Renal cortical epithelial cell (primary cell): ENCODE measurements at places on chromosomes 7 and 10. TPM values are rescaled to one million over a fixed set of nuclear protein-coding genes. Genes with fewer than 3 reads are reported as not detected.
A peak's percentile ranks its signal among the peaks of the same experiment; 100 is the strongest.

DNA sequence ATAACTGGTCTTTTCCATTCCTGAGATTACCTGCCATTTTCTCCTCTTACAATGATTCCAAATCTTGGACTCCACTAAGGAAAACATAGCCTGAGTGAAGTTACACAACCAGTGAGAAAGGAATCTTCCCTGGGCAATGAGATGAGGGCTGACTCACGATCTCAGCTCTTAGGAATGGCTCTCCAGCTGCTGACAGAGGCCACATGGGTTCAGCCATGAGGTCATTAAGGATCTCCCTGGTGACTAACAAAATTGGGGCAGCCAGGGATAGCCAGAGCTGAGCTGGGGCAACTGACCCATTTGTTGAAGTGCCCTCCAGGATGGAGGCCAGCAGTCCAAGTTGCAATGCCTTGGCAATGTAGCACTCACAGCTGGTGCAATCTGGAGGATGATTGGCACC, 78.7 kb upstream of the MKLN1 start:
- DNase-seq: peak; percentile 98

DNA sequence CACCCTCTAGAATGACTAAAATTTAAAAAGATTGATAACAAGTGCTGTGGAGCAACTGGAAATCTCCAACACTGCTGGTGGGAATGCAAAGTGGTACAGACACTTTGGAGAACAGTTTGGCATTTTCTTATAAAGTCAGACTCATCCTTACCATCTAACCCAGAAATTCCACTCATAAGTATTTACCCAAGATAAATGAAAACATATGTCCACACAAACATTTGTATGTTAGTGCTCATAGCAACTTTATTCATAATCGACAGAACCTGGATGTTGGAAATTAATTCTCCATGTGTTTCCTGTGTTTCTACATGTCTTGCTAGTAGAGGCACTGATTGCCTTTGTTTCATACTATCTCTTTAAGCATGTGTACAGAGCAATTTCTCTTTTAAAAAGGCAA, 282.4 kb downstream of the AHR start:
- DNase-seq: no peak

DNA sequence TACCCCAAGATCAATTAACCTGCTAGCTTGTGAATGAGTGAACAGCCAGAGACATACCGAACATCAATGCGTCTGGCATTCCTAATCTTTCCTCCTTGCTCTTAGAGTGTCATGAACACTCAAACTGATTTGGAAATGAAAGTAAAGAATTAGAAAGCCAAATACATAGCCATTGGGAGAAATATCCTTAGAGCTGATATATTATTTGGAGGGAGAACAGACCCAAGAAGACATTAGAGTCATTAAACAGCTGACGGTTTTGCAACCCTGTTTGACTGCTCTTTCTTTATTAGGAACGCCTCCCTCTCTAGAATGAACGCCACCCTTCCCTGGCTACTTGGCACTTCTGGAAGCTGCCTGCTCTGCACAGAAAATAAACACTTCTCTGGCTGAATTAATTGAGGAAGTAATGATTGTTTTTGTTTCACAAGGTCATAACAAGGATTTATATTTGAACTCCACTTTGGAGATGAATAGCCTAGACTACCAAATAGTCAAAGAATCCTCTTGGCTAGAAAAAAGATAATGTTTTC, 42.8 kb downstream of the CTTNBP2 start:
- DNase-seq: peak; percentile 70

GRCh38 chr10:106785528-106785927, 379.0 kb downstream of the SORCS1 start:
- no peak for DNase-seq

GRCh38 chr10:7157091-7157490, 253.7 kb downstream of the SFMBT2 start:
- DNase-seq: no peak

DNA sequence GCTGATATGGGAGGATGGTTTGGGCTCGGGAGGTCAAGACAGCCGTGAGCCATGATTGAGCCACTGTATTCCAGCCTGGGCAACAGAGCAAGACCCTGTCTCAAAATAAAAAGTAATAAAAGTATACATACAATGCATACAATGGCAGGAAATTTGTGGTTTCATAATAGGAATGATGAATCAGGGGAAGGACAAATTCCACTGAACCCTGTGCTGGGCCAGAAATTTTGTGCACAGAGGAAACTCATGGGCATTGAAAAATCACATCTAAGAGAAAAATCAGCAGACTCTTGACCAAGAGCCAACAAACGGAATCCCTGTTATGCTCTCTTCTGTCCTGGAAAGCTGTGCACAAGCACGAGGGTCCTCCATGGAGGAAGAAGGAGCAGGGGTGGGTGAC, 35.1 kb downstream of the SEM1 start:
- DNase-seq: no peak

GRCh38 chr7:111388912-111389311, 173.4 kb downstream of the IMMP2L start:
- DNase-seq: no peak

The FAM131B gene
- 1.0 and 4.2 TPM in 2 replicates for total RNA-seq

The ZFAND2A gene
- total RNA-seq: 9.9 and 21.4 TPM in 2 replicates

The NYAP1 gene
- 0.20 TPM in 1 of 2 replicates, not detected in the other for total RNA-seq
